Fibroblast of skin of left biceps (primary cell): ENCODE measurements at places on chromosomes 11 and 22.

DNA sequence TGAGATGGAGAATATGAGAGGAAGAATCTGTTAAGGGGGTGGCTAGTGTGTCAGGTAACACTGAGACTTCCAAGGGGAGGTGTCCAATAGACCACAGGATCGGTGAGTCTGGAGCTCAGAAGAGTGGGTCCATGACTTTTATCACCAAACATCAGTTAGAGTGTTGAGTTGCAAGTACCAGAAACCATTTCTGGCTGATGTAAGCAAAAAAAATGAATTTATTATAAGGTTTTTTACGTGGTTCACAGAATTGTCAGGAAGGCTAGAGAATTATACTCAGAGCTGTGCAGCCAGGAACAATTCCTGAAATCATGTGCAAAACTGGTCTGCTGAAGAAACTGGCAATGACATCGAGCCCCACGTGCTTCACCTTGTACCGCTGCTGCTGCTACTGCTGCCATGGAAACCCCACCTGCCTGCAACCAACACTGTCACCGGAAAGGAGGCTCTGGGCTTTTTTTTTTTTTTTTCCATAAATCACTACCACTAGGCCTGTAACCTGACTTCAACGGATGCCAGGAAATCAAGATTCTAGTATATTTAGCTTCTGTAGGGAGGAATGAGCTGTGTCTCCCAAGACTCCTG, 16.6 kb upstream of the STK33 start:
- DNase-seq = no peak

DNA sequence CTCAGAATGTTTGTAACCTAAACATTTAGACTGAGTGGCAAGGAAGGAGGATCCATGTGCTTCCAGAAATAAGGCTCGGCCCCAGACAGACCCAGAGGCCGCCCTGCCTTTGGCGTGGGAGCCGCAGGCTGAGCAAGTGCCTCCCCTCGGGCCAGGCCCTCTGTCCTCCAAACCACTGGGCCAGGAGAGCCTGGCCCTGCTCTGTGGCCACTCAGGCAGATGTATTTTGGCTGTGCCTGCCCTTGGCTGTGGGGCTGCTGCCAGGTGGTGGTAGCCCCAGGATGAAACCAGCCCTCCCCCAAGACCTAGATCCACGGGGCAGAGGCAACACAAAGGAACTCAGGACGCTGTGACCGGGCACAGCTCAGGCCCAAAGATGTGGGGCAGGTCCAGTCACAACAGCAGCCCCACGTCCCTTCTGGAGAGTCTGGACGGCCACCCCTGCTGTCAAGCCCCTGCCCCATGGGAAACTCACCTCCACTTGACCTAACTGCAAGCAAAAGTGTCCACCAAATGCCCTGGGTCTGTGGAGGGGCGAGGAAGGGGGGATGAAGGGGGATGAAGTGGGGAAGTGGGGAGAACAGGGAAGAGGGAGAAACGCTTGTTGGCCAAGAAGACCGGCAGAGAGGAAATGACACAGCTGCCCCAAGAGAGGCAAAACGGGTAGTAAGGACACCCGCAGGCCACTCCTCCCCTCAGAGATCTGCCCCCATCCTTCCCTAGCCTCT, 24.0 kb downstream of the PISD start:
- DNase-seq = no peak

DNA sequence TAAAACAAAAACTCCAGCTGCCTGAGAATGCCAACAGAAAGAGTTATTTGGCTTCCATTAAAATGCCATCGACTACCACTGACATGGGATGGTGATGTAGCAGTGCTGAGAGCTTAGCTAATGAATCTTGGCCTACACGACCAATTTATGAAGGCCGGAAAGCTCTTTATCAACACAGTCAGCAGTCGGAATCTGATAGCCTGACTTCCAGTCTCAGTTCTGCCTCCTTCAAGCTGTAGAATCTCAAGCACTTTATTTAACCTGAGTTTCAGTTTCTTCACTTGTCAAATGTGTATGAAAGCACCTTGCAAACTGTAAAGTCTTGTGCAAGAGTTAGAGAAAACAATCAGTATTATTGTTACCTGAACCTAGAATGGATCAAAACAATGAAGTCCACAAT, 335.7 kb upstream of the NARS2 start:
- no peak for DNase-seq

DNA sequence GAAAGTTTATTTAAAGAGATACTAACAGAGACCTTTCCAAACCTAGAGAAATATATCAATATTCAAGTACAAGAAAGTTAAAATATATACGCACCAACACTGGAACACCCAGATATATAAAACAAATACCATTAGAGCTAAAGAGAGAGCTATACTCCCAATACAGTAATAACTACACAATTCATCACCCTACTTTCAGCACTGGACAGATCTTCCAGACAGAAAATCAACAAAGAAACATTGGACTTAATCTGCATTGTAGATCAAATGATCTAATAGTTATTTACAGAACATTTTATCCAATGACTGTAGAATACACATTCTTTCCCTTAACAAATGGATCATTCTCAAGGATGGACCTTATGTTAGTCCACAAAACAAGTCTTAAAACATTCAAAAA, 311.9 kb downstream of the METTL15 start:
- DNase-seq = no peak

DNA sequence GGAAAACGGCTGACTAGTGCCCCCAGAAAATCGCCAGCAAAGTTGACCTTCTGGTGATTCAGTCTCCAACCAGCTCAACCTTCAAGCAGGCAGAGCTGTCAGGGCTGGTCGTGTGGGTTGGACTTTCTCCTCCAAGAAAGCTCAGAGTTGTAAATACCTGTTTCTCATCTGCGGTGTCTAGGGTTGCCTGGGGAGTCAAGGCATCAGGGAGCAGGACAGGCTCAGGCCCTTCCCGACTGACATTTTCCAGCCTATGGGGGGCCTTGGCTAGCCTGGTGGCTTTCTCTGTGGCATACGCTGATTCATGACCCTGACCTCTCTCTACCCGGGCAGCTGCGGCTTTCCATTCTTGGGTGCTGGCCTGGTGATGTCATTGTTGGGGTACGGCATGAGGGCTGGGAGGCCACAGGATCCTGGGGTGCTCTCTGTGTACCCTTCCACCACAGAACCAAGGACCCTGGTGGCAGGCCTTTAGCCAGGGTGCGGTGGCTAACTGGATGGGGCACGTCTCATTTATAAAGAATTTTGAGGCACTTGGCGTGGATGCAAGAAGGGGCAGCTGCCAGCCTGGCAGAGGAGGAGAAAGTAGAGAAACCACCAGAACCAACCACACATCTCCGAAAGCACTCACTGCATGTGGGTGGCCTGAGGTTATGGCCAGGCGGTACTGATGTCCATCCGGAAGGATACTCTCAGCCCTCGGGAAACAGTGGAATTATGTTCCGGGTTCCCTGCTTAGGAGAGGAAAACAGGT, 64.9 kb downstream of the BCR start:
- DNase-seq = no peak

DNA sequence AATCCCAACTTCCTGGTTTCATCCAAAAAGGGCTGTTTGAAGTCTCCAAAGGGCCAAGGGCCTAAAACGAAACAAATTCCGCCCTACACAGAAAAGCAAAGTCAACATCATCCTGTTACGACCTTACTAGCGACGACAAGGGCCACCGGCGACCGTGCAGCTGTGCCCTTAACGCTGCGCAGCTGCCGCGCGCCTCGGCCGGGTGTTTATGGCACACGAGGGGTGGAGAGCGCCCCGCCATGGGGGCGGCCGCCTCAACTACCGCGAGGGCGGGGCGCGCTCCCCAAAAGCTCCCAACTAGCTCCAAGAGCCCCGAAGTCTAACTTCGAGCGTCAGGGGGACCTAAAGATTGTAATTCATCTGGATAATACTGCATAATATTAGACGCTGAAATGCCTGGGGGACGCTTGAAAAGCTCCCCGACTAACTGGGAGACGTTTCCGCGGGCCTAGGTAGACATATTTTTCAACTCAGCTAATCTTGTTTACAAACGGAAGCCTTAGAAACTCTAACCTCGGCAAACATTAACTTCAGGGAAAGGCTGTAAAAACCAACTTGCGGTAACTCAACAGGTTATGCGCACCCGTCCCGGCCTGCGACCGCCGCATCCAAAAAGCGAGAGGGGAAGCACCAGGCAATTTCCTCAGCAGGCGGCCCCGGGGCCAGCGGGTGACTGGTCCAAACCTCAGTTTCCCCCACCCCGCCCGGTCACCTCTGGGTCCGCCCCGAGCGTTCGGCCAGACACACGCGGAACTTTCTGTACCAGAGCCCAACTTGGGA, 694 bp downstream of the TMEM123 start:
- no peak for DNase-seq

DNA sequence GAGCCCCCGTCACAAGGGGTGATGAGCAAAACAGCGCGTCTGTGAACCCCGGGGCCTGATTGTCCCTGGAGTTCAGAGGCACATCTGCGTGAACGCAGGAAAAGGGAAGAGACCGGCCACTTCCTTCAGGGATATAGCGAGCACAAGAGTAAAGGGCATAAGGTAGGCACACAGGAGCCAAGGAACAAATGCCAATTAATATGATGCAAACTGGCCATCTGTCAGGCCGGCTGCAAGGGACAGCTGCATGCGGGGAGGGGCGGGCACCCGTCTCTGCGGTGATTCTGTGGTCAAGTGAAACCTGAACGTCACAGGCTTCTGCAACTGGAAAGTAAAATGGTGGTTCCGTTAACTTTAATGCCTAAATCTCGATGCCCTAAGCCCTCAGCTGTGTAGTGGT, 64.7 kb downstream of the TRIM29 start:
- DNase-seq = no peak

GRCh38 chr11:94111660-94112059, 17.0 kb upstream of the PANX1 start:
- no peak for DNase-seq
